ENCODE measurements at places on chromosomes 7 and 10.

GRCh38 chr7:38658921-38659320 is 27.7 kb upstream of the AMPH start:
- no peaks in the 10 kb centered on the region for H3K36me3 ChIP-seq
- DNase-seq, result no peak
- no peak overlapping the region for H3K4me3 ChIP-seq
- no peaks in the 10 kb centered on the region for H3K4me1 ChIP-seq

GRCh38 chr7:131047651-131048304 is 279.9 kb upstream of the MKLN1 start:
- DNase-seq, result no peak
- peaks cover 40% of the 10 kb centered on the region for H3K4me1 ChIP-seq
- H3K27me3 ChIP-seq, result no peaks in the 10 kb centered on the region
- peaks cover 32% of the 10 kb centered on the region for H3K36me3 ChIP-seq
- H3K4me3 ChIP-seq, result no peak overlapping the region

DNA sequence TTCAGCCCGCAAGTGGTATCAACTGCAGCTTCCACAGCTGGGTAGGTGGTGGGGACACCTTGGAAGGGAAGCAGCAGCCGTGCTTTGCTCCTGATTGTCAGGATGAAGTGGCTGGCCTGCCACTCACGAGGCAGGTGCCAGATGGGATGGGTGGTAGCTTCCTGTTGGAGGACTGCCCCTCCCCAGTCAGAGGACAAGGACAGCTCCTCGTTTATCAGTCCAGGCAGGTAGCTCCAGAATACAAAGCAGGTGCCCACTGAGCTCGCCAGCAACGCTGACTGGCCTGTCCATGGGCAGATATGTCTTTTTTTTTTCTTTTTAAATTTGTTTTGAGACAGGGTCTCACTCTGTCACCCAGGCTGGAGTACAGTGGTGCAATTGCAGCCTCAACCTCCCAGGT is 431.3 kb downstream of the GALNT17 start:
- H3K4me3 ChIP-seq, result no peak overlapping the region
- H3K36me3 ChIP-seq, result no peaks in the 10 kb centered on the region
- DNase-seq, result no peak
- H3K27me3 ChIP-seq, result no peaks in the 10 kb centered on the region

DNA sequence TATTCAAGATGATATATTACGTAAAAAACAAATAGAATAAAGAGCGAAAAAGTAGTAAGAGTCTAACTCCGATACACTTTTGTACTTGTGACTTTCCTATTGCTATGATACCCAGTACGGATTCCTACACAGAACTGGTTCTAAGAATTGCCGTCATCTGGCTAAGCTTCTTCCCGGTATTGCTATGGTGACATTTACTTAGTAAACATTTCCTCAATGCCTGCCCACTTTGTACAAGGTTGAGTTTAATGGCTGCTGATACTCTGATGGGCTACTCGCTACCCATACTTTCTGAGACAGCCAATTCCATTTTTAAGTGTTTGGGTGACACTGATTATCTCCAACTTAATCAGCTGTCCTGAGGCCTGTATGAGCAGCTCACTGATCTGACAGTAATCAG is 55.6 kb downstream of the OSBPL3 start:
- H3K27ac ChIP-seq, result no peak overlapping the region
- no peak for DNase-seq
- H3K27me3 ChIP-seq, result no peaks in the 10 kb centered on the region

DNA sequence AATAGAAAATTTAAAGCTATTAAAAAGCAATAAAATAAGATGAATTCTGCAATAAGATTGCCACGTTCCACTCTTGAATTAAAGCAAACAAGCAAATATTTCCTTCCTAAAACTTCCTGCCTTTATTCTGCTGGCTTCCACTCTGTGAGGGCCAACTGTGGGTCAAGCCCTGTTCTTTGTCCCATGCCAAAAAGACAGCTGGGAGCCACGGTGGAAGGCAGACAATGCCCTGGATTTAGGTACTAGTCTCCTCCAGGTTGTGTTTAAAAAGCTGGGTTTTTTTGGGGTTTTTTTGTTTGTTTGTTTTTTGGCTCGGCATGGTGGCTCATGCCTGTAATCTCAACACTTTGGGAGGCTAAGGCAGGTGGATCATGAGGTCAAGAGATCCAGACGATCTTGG is 39.1 kb downstream of the LRRTM3 start:
- no peaks in the 10 kb centered on the region for H3K4me1 ChIP-seq
- H3K36me3 ChIP-seq, result no peaks in the 10 kb centered on the region
- H3K4me3 ChIP-seq, result no peak overlapping the region
- no peak overlapping the region for H3K27ac ChIP-seq
- no peak for DNase-seq
- H3K27me3 ChIP-seq, result no peaks in the 10 kb centered on the region

GRCh38 chr7:105191331-105191730 is 177.3 kb downstream of the KMT2E start:
- H3K27ac ChIP-seq, result no peak overlapping the region
- no peaks in the 10 kb centered on the region for H3K27me3 ChIP-seq
- peaks cover 59% of the 10 kb centered on the region for H3K4me1 ChIP-seq
- peak overlapping the region; percentile 46 for H3K4me3 ChIP-seq
- no peak for DNase-seq
- peaks cover 5% of the 10 kb centered on the region for H3K36me3 ChIP-seq

DNA sequence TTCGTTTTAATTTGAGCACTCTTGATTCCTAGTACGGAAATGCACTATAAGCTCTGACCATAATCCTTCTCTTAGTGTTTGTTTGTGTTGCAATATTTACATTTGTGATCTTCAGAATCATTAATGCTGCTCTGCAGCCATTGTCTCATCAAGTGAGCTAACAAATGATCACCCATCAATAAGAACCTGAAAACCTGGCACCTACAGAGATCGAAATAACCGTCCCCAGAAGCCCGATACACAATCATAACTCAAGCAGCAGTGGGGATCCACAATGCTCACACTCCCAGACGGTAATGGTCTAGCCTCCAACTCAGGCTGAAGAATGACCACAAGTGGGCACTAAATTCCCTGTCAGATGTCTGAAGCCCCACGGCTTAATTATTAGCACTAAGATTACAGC is 156.0 kb upstream of the NFE2L3 start:
- H3K36me3 ChIP-seq, result peaks cover 9% of the 10 kb centered on the region
- H3K4me3 ChIP-seq, result no peak overlapping the region
- peaks cover 54% of the 10 kb centered on the region for H3K27me3 ChIP-seq
- no peak for DNase-seq
- no peaks in the 10 kb centered on the region for H3K4me1 ChIP-seq

DNA sequence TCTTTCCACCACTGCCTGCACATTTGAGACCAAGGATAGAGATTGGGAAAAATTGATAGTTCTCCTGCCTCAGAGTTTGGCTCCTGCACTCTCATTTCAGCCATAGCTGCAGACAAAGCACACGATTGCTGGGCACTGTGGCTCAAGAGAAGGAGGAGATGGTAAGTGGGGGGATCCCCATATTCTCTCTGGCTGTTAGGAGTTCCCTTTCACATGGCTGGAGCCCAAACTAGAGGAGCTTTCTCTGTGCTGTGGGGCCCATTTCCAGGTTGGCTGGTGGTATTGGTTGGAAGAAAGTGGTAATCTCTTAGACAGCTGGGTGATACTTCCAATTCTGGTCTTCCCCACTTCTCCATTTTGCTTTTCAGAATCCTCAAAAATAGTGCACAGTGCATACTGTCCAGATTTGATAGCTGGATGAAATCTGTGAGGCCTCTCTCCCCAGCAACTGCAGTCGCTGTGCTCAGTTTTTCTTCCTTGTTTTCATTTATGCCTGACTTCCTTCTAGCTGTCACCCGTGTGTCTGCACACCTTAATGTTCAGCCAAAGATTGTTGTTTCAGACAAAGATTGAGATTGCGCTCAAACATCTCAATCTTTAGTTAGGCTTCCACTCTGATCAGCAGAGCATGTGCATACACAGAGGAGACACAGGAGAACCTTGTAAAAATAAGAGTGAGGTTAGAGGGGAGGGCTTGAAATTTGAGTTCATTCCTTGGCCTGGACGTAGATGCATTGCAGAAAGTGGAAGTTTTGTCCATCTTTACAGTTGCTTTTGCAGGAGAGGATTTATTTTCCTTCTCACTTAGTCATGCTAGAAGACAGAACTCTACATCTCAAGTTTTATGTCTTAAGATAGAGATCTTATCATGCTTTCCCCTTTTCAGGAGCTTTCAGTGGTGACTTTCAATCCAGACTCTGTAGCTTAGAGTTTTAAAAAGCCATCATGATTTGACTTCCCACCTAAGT is 28.6 kb downstream of the RABGEF1 start:
- H3K27ac ChIP-seq, result peak overlapping the region; percentile 91
- peak overlapping the region; percentile 50 for H3K4me3 ChIP-seq
- no peaks in the 10 kb centered on the region for H3K27me3 ChIP-seq
- H3K4me1 ChIP-seq, result peaks cover 79% of the 10 kb centered on the region
- DNase-seq, result peak; percentile 23
- no peaks in the 10 kb centered on the region for H3K36me3 ChIP-seq

DNA sequence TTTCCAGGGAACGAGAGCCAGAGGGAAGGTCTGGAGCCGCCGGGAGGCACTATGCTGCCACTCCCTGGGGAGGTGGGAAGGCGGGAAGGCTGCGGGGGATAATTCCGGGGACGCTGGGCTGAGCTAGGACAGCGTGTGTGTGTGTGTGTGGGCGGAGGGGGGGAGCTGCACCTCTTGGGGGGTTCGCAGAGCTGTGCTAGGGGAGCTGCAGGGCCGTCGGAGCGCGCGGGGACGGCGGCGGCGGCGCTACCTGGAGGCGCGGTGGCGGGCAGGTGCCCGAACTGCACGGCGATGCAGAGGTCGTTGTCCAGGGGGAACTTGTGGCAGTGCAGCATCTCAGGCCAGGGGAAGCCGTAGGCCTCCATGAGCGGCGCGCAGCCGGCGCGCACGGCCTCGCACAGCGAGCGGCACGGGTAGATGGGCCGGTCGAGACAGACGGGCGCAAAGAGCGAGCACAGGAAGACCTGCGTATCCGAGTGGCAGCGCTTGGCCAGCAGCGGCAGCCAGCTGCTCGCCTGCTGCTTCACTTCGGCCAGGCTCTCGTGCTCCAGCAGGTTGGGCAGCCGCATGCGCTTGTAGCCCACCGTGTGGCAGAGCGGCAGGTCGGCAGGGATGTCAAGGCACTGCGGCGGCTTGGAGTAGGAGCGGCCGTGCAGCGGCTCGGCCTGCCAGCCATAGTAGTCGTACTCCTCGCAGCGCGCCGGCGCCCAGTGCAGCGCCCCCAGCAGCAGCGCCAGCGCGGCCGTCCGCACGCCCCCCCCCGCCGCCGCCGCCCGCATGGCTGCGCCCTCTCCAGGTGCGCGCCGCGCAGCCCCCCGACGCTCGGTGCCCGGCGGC is 526 bp downstream of the SFRP5 start:
- H3K4me3 ChIP-seq, result no peak overlapping the region

- H3K4me1 ChIP-seq, result no peaks in the 10 kb centered on the region
- no peak overlapping the region for H3K4me3 ChIP-seq
- no peaks in the 10 kb centered on the region for H3K27me3 ChIP-seq
- no peak for DNase-seq
- H3K27ac ChIP-seq, result no peak overlapping the region
- no peaks in the 10 kb centered on the region for H3K36me3 ChIP-seq
Observed at GRCh38 chr7:84122582-84123360, 71.8 kb downstream of the SEMA3A start.

DNA sequence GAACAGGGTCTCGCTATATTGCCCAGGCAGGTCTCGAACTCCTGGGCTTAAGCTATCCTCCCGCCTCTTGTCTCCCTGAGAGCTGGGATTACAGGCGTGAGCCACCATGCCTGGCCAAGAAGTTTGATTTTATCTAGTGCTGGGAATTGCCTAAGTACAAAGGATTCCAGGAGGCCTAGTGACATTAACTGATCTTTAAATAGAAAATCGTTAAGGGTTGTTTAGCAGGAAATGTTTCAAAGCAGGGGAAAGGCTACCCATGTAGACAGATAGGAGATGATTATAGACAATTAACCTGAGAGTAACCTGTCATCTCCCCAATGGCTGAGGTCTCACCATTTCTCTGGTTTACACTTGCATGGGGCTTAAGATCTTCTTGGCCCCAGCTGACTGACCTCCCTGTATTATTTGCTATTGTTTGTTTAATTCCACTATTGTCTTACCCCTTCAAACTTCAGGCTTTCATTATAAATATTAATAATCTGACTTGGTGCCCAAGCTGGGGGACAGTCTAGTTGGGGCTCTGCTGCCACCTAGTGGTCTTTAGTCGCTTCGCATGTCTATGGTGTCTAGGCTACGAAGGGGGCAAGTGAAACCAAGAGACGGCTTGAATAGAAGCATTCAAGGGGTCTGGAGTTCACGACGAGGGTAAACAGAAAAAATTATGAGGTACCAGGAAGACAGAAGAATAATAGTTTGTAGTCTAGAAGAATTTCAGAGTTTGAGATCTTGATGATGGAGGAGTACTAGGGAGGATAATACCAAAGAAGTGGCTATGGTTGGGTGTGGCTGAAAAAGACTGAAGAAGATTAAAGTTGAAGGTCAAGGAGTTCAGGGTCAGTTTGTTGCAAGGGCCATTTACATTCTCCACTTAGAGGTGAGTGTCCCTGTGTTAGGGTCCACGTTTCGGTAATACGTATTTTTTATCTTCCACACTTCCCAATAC is 40.4 kb upstream of the BPGM start:
- H3K36me3 ChIP-seq, result no peaks in the 10 kb centered on the region
- H3K27ac ChIP-seq, result no peak overlapping the region
- peaks cover 49% of the 10 kb centered on the region for H3K27me3 ChIP-seq

DNA sequence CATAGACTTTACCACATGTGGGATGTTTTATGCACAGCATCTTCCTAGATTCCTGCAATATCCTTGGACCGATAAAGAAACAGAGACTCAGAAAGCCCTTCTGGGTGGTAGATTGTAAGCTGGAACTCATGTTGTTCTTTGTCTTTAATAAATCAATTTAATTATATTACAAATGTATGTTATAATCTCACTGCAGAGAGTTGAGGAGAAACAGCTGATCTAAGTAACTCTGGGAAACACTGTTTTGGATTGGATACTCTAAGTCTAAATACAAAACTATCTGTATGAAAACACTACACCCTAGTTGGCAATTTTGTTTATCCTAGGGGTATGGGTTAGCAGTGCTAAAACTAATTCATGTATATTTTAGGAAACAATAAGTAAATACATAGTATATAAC is 1015.2 kb downstream of the XPNPEP1 start:
- peaks cover 15% of the 10 kb centered on the region for H3K27me3 ChIP-seq
- H3K4me1 ChIP-seq, result no peaks in the 10 kb centered on the region
- H3K27ac ChIP-seq, result no peak overlapping the region
- H3K4me3 ChIP-seq, result no peak overlapping the region
- no peak for DNase-seq
- H3K36me3 ChIP-seq, result no peaks in the 10 kb centered on the region

GRCh38 chr10:49645871-49646870 is 32.3 kb downstream of the CHAT start:
- peaks cover 5% of the 10 kb centered on the region for H3K4me1 ChIP-seq
- H3K27me3 ChIP-seq, result peaks cover 23% of the 10 kb centered on the region
- H3K36me3 ChIP-seq, result no peaks in the 10 kb centered on the region
- no peak overlapping the region for H3K4me3 ChIP-seq

DNA sequence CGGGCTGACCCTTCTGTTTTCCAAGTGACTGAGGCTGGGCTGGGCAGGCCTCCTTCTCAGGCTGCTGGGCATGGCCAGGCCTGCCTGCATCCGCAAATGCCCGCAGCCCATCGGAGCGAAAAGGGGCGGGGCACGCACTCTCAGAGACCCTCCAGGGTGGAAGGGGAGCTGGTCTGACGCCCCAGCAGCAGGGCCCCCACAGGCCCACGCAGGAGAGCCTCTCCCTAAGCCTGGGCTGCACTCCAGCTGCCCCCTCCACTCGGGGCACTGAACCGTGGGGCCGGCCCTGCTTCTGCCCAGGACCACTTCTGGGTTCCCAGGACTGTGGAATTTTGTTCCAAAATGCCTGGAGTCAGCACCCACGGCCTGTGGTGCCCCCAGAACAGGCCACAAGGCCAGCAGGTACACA is 9.3 kb downstream of the ADAP1 start:
- no peaks in the 10 kb centered on the region for H3K36me3 ChIP-seq
- peaks cover 8% of the 10 kb centered on the region for H3K4me1 ChIP-seq
- DNase-seq, result no peak
- H3K27ac ChIP-seq, result no peak overlapping the region
